Progenitor cell of endocrine pancreas (in vitro differentiated cells): ENCODE measurements at places on chromosomes 11 and 22.
A peak's percentile ranks its signal among the peaks of the same experiment; 100 is the strongest.

- no peak for DNase-seq
These were observed 10.5 kb downstream of the DNAJB13 start for GRCh38 chr11:73961321-73961720.

DNA sequence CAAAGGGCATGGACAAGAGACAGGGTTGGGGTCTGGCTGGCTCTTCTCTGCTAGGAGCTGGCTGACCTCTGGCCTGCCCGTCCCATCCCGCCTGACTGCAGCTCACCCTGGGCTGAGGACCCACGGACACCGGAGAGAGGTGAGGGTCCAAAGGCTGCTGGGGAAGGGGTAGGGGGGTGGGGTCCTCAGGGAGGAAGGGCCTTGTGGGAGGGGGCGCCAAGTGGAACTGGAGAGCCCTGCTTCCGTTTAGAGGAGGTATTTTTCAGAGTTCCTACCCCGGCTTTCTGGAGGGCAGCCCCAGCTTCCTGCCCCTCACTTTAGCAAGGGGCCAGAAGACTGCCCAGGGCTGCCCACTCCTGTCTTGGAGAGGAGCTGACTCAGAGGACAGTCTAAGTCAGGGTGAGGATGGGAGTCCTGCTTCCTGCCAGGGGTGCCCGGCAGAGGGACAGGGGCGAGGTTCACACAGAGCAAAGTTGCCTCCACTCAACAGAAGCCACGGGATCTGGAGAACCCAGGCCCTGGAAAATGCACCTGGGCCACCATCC lies 7.1 kb downstream of the LARGE2 start:
- DNase-seq, result no peak

DNA sequence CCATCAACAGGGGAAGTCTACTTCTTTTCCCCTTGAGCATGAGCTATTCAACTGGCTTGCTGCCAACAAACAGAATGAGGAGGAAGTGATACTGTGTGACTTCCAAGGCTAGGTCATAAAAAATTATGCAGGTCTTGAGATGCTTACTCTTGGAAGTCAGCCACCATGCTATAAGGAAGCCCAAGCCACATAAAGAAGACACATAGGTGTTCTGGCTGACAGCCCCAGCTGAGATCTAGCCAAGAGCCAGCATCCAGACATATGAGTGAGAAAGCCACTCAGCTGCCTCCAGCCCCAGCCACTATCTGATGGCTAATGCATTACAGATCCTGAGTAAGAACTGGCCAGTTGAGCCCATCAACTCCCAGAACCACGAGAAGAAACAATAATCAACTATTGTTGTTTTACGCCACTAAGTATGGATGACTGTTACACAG lies 31.0 kb upstream of the PPP2R1B start:
- no peak for DNase-seq

DNA sequence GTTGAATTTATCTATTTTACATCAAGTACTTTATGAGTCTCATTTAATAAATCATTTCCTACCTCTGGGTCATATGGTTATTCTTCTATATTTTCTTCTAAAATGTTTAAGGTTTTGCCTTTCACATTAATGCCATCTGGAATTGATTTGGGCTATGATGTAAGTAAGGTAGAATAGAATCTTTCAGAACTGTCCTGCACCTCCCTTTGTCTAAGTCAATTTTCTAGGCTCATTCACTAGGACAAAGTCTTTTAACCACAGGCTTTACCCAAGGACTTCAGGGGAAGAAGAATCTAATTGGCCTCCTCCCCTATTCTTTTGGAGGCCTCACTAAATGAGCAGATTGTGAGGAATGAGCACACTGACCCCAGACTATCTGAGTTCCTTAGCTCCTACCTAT lies 146.0 kb downstream of the BBOX1 start:
- no peak for DNase-seq

GRCh38 chr11:40376331-40376730 lies 1083.1 kb downstream of the LRRC4C start:
- DNase-seq, result no peak

GRCh38 chr11:90252053-90252452 lies 29.2 kb upstream of the CHORDC1 start:
- no peak for DNase-seq

GRCh38 chr22:46483353-46483752 lies 54.1 kb downstream of the CELSR1 start:
- DNase-seq, result no peak

- DNase-seq, result no peak
These were observed 9.2 kb upstream of the CELSR1 start for GRCh38 chr22:46546466-46547178.

DNA sequence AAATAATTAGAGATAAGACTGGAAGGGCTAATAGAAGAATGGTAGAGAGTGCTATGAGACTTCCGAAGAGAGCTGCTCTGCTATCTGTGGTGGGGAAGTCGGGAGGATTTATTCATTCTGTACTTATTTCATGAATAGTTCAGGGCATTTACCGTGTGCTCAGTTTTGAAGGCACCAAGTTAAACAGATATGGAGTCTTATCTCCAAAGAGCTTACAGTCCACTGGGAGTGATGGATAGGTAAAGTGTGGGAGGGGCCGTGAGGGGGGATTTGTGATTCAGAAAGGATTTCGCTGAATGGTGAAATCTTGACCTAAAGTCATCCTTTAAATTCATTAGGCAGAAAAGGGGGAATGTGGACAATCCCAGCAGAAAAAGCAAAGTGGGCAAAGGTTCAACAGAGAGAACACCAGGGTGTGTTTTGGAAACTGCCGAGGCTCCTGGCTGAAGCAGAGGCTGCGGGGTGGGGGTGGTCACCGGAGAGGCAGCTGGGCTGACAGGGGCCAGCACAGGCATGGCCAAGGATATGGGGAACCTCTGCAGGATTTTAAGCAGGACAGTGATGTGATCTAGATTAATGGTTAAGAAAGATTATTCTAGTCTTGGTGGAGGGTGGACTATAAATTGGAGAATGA lies 91.2 kb downstream of the UBASH3B start:
- DNase-seq, result no peak

DNA sequence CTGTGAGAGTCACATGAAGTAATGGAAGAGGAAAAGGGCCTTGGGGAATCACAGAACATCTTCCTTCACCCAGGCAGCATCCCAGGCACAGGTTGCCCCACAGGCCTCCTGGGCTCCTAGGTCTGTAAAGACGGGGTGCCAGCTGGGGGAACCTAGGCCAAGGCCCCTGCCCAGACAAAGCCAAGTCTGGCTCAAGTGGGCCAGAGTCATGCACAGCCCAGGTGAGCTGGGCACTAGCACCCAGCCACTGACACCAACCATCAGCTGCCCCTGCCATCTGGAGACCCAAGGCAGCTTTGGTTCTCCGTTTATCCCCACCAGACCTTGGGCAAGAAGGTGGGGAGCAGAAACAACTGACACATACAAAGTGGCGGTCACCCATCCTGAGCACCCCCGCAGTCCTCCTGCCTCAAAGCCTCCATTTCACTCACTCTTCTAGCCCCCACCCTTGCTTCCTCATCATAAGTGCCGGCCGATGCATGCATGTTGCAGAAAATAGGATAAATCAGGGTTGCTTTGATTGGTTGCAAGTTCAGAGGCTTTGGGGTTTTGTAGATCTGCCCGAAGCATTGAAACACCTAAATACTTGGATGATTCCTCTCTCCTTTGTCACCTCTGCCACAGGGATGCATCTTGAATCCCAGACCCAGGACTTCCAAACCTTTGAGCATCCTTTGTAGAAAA lies 26.5 kb upstream of the TMPRSS4 start:
- DNase-seq, result no peak

GRCh38 chr11:134339756-134340155 lies 8.0 kb downstream of the GLB1L2 start:
- no peak for DNase-seq

DNA sequence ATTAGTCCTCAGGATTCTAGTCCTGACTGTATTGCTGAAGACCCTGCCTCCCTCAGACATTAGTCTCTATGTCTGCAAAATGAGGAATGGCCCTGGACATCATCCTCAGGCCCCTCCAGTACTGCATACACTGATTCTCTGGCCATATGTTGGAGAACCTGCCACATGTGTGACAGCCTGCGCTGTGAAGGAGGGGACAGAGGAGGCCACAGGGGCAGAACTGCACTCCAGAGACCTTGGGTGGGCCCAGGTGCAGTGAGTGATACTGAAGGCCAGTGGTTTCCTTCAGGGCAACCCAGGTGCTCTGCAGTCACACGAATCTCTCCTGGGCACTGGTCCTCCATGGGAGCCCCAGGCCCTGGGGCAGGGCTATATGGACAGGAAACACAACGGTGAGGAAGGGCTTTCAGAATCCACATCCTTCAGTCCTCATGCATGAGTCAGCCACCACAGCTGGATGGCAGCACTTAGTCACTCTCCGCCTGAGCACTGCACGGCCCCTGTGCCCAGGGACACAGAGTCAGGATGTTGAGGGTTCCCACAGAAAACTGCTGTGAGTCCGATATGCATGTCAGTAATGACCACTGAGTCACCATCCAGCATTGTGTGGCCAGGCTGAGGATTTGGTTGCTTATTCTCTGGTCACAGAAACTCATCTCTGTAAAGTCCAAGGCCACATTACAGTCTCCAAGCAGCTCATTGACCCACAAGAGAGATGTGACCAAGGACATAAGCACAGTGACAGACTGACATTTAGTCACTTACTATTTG lies 39.7 kb downstream of the ME3 start:
- DNase-seq, result no peak

- DNase-seq, result no peak
These were observed 22.4 kb downstream of the SLC22A6 start for GRCh38 chr11:62962391-62962790.

DNA sequence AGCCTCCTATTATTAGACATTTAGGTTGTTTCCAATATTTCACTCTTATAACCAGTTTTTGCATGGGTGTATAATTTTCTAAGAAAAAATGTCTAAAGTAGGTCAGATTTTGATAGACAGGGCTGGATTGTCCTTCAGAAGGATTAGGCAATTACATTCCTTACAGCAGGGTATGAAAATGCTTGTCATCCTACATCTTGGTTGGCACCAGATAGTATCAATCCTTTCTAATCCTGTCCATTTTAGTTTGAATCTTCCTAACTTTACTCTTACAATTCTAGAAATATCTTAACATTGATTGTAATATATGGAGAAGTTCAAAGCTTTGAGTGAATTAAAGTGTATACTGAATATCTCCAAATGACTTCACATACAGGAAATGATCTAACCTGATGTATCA lies 63.0 kb upstream of the ZBED5 start:
- DNase-seq, result no peak

GRCh38 chr22:46159777-46160176 lies 9.5 kb downstream of the PPARA start:
- DNase-seq, result no peak

DNA sequence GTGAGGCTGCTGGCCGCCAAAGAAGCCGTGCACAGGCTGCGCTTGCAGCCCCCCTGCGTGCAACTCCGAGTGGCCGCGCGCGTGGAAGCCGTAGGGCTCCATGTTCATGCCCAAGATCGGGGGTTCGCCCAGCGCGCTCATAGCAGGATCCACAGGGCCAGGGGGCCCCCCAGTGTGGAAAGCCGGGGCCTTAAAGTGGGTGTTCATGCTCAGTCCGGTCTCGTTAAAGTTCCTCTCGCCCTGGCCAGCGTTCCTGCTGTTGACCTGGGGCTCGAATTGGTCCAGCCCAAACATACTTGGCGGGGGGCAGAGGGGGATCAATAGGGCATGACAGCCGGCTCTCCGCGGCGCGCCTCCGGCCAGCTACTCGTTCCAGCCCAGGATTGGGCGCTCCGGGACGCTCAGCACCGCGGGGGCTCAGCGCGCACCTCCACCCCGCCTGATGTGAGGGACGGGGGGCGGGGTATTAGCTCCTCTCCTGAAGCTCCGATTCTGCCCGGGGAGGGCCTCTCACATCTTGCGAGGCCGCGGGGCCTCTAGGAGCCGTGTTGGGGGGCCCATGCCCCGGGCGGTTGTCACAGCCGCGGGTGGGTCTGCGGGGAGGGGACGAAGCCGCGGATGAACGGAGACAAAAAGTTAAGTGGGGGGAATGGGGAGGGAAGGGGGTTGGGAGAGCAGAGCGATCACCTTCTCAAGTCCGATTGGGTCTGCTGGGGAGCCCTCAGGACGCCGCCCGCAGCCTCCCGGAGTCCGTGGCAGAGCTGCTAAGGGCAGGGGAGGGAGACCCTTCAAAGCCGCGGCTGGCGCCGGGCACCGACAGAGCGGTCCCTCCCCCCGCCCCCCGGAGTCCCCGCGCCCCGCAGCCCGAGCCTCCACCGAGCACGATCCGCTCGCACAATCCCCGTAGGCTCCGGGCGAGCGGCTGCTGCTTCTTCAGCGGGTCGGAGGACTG lies 1.0 kb downstream of the MN1 start:
- no peak for DNase-seq

GRCh38 chr11:134802116-134802515 lies 390.1 kb upstream of the B3GAT1 start:
- DNase-seq, result no peak

GRCh38 chr11:64742889-64743590 lies 902 bp downstream of the RASGRP2 start:
- DNase-seq, result peak; percentile 55

- no peak for DNase-seq
These were observed 710 bp downstream of the TUB start for GRCh38 chr11:8081591-8082250.

DNA sequence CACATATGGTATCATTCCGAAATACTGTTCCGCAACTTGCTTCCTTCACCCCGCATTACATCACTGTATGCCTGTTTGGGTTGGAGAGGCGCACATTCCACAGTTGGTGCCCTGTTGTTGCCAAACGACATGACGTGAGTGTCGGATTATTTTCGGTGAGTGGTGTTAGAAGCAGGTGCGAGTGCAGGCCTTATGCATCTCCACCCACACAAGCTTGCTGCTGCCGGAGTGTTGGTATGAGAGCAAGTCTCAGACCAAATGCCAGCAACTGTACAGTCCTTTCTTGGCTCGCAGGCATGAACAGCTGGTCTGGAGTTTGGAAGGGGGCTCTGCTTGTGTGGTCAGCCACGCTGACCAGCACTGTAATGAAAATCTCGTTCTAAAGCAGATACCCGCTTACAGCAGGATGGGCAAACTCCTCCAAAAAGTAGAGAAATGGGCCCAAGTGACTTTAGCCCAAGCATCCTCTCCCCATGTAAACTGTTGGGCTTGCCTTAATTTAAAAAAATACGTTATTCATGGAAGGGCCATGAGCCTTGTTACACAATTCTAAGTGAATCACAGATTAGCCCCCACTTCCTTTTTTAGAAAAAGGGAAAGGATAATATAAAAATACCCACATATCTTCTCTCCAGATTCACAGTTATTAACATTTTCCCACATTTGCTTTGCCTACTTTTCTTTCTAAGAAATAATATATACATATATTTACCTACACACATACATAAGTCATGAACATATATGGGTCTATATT lies 48.7 kb upstream of the OR9Q1 start:
- no peak for DNase-seq

- no peak for DNase-seq
These were observed 16.4 kb downstream of the TEAD1 start for GRCh38 chr11:12690663-12691062.
